Stimulated activated CD8-positive, alpha-beta memory T cell treated with anti-CD3 and anti-CD28 coated beads, Interleukin-2, amount 100 ng/mL, for 48 hours (primary cell): ENCODE measurements at places on chromosomes 16 and 17.

DNA sequence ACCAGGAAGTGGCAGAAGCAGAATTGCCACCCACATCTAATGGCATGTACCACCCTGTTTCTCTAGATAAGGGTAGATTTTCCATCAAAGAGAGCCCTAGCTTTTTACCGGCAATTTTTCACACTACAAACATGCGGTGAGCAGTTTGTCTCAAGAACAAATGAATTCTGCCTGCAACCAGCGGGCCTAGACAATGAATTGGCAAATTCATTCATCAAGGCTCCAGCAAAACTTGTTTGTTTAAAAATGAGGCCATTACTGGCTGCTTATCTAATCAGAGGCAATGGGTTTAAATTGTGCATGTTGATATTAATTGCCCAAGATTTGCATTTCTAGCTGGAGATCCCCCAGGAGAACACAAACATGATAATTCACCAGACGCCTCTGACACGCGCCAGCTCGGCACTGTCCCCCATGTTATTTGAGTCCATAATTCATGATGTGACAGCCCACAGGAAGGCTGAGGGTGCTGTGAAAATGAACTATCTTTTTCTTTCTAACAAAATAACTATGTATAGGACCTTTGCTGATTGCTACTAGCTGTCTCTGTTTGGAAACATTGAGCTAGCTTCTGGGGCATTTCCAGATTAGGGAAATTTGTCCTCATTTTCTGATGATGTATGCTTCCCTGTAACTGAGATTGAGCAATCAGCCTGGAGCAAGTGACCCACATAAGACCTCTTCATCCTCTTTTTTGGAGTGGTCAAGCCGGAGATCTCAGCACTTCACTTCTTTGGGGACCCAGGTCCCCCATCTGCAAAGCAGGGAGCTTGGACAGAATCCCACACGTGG, 80.8 kb downstream of the CNGB1 start:
- no peak for DNase-seq

GRCh38 chr17:55677446-55677845, 45.2 kb downstream of the TMEM100 start:
- no peak for DNase-seq

GRCh38 chr16:2816751-2817339, at the start of gene PRSS21:
Gene PRSS21 (plus strand): TSS chr16:2817237. CDS start chr16:2817269, 32 bp downstream.
- no peak for DNase-seq

- no peak for DNase-seq
These were observed 432.5 kb downstream of the CDH13 start for GRCh38 chr16:83059237-83059636.

GRCh38 chr16:67190448-67191399, 788 bp upstream of the EXOC3L1 start:
- no peak for DNase-seq

- no peak for DNase-seq
These were observed 14.2 kb downstream of the CIAPIN1 start for GRCh38 chr16:57432989-57433388.

GRCh38 chr16:71895679-71896365, 491 bp downstream of the IST1 start:
- DNase-seq = no peak

GRCh38 chr17:13462146-13462545, 139.6 kb downstream of the HS3ST3A1 start:
- DNase-seq = no peak

- no peak for DNase-seq
These were observed 636 bp upstream of the RAP1GAP2 start for GRCh38 chr17:2795441-2796163.

GRCh38 chr17:28325211-28325610, 6.2 kb downstream of the TMEM97 start:
- DNase-seq = no peak

DNA sequence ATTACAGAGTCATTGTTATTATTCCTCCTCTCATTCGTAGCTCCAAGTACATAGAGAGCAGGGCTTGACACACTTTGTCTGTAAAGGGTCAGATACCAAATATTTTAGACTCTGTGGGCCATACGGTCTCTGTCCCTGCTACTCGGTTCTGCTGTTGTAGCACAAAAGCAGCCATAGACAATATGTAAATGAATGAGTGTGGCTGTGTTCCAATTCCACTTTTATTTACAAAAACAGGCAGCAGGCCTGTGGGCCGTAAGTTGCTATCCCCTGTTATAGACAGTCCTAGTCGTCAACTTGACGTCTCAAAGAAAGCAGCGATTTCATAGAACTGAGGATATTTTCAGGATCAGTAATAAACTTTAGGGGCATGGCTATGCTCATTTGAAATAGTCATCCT, 161.6 kb downstream of the MSI2 start:
- no peak for DNase-seq

GRCh38 chr17:55295411-55296170, 30.8 kb downstream of the HLF start:
- DNase-seq = peak; percentile 28

GRCh38 chr17:8488491-8488890, 52.8 kb downstream of the NDEL1 start:
- DNase-seq = no peak

DNA sequence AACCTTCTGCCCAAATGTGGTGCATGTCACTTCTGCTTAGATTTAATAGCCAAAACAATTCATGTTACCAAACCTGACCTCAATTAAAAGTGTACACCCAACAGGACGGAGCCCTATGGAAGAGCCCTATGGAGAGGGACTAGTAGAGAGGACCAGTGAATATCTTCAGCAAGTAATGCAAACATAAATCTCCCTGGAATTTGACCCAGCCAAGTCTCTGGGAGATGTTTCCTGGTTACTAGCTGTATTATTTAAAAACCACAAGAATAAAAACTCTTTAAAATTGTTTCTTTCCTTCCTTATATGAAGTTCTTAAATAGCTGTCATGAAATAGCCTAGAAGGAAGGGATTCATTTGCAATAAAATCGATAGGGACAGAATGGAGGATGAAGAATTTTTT, 255.8 kb downstream of the CDH11 start:
- no peak for DNase-seq

- no peak for DNase-seq
These were observed 678.3 kb downstream of the TOX3 start for GRCh38 chr16:51868631-51869030.

DNA sequence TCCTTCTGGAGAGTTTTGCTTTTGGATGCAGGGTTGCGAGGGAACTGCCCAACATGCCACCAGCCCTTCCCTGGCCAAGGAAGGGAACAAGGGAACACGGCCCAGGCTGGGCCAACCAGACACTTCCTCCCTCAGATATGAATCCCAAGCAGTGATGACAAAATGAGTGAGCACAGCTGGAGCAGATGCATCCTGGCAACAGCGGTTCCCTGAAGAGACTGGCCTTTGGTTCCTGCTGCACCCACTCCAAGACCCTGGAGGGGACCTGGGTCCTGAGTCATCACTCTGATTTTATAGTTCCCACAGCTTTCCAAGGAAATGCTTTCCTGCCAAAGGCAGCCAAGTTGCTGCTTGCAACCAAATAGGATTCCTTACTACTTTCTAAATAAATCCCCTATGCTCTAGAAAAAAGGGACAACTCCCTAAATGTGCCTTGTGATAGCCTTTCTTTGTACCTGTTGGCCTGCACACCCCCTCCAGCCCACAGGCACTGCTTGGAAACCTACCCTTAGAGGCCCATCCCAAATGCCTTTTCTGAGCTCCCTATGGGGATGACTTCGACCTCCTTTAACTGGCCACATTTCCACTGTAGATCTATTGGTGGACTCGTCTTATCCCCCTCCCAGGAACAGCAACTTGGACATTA, 5.3 kb downstream of the ST3GAL2 start:
- no peak for DNase-seq

DNA sequence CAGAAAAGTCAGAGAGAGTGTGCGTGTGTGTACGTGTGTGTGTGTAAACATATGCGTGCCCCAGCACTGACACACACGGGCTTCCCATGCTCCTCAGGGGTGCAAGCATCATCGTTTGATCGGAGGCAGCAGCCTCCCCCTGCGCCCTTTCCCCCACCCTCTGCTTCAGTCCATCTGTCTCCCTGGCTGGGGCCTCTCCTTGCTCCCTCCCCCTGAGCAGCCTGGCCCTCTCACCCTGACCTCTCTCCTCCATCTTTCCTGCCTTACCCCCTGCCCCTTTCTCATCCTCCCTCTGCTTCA, 4.4 kb downstream of the STX1B start:
- no peak for DNase-seq
